SJSA1 (cell line): ENCODE measurements at places on chromosomes 6 and 20. TPM values are rescaled to one million over a fixed set of nuclear protein-coding genes. Genes with fewer than 3 reads are reported as not detected.
A peak's percentile ranks its signal among the peaks of the same experiment; 100 is the strongest.

GRCh38 chr6:36280467-36280866 is 10.6 kb downstream of the PNPLA1 start:
- DNase-seq: no peak

GRCh38 chr6:158648682-158649131 is 1.1 kb upstream of the SYTL3 start:
- peak; percentile 83 for DNase-seq

DNA sequence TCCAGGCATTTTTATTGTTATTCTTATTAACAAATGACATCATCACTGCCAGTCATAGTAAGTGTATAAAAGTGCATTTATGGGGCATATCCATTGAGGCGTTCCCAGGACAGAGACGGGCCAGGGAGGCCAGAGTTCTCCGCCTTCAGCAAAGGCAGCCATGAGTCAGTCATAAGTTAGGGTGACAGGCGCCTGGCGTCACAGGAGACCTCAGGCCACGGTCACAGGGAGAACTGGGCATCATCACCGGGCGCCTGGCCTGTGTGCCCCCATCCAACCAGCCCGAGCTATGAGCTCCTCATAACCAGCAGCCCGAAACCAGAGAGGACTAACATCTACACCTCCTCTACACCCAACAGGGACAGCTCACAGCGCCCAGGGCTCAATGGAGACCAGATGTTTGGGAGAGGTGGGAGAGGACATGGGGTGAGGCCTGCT is 259.2 kb downstream of the DLL1 start:
- no peak for DNase-seq

DNA sequence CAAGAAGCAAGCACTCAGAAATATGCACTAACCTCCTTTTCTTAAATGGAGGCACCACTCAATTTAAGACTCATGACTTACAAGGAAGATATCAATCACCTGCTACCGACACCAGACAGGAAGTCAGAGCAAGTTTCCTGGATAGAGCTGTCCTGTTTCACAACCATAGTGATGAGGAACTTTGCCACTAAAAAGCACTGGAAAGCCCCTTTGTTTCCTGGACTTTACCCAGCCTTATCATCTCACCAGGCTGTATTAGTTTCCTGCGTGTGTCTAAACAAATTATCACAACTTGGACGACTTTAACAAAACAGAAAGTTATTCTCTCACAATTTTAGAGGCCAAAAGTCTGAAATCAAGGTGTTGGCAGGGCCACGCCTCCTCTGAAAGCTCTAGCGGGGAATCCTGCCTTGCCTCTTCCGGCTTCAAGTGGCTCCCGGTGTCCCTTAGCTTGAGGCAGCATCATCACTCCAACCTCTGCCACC is 253.8 kb upstream of the STXBP5 start:
- no peak for DNase-seq

- DNase-seq: no peak
Observed at GRCh38 chr6:95325916-95326315, 251.4 kb upstream of the MANEA start.

- no peak for DNase-seq
Observed at GRCh38 chr6:81636930-81637568, 115.4 kb downstream of the TENT5A start.

DNA sequence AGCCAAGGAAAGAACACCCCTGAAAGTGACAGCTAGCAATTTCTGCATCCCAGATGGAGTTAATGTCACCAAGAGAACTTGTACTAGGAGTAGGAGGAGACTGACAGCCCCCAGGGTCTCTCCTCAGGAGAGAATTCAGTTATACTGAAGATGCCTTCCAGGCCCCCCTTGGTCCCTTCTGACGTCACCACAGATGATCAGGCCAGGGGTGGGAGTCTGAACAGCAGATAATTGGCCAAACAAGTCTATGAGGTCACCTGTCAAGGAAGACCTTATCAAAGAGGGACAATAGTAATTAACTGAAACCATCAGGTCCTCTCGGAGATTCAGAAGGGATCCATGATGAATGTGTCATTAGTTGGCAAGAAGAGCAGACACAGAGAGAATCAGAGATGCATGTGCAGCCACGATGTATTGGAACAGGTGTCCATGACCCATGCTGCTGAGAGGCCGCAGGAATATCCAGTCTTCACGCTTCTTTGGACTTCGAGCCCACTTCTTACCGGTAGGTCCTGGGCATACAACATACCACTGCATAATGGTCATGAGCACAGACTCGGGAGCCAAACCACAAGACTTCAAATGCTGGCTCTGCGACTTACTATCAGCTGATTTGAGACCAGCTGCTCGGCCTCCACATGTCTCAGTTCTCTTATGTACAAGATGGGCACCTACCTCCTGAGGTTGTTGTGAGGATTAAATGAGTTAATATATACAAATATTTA is 10.2 kb downstream of the TRIM10 start:
- DNase-seq: no peak

- no peak for DNase-seq
Observed at GRCh38 chr6:3707024-3707423, 44.5 kb downstream of the PXDC1 start.

DNA sequence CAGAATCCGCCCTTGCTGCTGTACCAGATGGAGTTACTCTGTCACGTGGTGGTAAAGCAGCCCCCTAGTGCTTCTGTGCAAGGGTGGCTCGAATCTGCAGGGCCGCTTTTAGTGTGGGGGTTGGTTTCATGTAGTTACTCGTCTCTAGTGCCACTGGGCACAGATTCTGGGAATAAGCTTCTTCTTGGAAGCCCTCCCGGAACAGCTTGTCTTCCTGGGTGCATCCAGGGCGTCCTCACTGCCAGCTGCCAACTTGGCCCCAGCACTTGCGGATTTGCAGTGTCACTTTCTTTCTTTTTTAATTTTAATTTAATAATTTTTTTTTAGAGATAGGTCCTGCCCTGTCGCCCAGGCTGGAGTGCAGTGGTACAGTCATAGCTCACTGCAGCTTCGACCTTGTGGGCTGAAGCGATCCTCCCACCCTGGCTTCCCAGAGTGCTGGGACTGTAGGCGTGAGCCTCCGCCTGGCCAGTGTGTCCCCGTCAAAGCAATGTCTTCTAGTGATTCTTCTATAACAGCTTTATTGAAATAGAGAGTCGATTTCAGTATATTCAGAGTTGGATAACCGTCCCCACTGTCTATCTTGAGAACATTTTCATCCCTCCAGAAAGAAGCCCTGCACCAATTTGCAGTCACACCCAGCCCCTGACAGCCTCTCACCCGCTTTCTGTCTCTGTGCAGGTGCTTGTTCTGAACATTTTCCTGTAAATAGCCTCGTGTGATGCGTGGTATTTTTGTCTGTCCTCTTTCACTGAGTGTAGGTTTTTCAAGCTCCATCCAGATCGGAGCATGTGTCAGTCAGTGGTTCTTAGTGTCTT is 25.9 kb downstream of the PYGB start:
- DNase-seq: no peak

GRCh38 chr20:37301558-37301957 is 12.1 kb downstream of the MANBAL start:
- no peak for DNase-seq

GRCh38 chr6:118277631-118278030 is 270.5 kb upstream of the PLN start:
- DNase-seq: no peak

DNA sequence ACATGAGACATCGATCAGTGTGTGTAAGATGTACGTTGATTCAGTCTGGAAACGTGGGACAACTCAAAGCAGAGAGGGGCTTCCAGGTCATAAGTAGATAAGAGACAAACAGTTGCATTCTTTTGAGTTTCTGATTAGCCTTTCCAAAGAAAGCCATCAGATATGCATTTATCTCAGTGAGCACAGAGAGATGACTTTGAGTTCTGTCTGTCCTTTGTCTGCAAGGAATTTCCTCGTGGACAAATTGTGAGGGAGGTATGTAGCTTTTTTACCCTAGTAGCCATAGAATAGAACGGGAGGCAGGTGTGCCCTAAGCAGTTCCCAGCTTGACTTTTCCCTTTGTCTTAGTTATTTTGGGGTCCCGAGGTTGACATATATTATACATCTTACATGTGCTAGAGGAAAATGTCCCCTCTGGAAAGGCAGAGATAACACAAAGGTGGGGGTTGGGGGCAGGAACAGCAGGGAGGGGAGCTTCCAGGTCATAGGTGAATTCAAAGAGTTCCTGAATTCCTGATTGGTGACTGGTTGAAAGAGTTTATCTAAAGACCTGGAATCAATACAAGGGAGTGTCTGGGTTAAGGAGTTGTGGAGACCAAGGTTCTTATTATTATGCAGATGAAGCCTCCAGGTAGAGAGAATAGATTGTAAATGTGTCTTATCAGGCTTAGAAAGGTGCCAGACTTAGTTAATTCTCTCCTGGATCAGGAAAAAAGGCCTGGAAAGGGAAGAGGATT is 237.0 kb downstream of the NFATC2 start:
- no peak for DNase-seq

- no peak for DNase-seq
Observed at GRCh38 chr20:23520185-23520584, 29.3 kb downstream of the CST8 start.

DNA sequence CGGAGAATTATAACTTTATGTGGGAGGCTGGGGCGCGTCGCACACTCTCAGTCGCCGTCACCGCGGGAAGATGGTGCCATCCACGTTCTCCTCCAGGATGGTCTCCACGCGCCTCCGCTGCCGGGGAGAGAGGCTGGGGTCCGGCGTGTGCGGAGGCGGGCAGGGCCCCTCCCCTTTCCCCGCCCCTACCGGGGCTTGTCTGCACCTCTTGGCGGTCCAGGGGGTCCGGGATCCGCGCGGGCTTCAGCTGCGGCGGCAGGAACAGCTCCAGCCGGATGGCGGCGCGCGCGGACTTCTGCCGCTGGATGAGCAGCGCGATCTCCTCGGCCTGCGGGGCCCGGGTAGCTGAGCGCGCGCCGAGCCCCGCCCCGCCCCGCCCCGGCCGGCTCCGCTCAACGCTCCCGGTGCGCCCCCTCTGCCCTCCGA is 807 bp downstream of the LKAAEAR1 start:
- DNase-seq: peak; percentile 80

GRCh38 chr6:53464483-53464882 is 80.4 kb downstream of the GCLC start:
- no peak for DNase-seq

GRCh38 chr6:99119109-99120031 is 171.6 kb upstream of the FBXL4 start:
- DNase-seq: peak; percentile 38

GRCh38 chr6:4281341-4282293 is 146.2 kb upstream of the ECI2 start:
- DNase-seq: no peak

The UNC5CL gene
- total RNA-seq: 0.47 TPM in 1 of 2 replicates, not detected in the other

The EPPIN gene
- not detected in 2 replicates for total RNA-seq

The NNAT gene
- total RNA-seq: not detected in 2 replicates

The OR10C1 gene
- total RNA-seq: not detected in 2 replicates

The CCM2L gene
- total RNA-seq: not detected in 2 replicates

The ADGRF1 gene
- total RNA-seq: not detected in 2 replicates

The LAMP5 gene
- not detected in 2 replicates for total RNA-seq

The PRIM2 gene
- total RNA-seq: 42.2 and 58.0 TPM in 2 replicates

The PDYN gene
- 0.05 TPM in 1 of 2 replicates, not detected in the other for total RNA-seq

The GPLD1 gene
- 0.34 and 0.74 TPM in 2 replicates for total RNA-seq
